Naive thymus-derived CD8-positive, alpha-beta T cell (primary cell): ENCODE measurements at places on chromosomes 12 and 14.

GRCh38 chr12:132443091-132443490 lies 46.9 kb upstream of the FBRSL1 start:
- no peak for DNase-seq

- no peak for DNase-seq
These were observed 74.9 kb downstream of the PDE3A start for GRCh38 chr12:20443255-20443654.

- DNase-seq = no peak
These were observed 20.2 kb upstream of the FUT8 start for GRCh38 chr14:65392296-65392695.

DNA sequence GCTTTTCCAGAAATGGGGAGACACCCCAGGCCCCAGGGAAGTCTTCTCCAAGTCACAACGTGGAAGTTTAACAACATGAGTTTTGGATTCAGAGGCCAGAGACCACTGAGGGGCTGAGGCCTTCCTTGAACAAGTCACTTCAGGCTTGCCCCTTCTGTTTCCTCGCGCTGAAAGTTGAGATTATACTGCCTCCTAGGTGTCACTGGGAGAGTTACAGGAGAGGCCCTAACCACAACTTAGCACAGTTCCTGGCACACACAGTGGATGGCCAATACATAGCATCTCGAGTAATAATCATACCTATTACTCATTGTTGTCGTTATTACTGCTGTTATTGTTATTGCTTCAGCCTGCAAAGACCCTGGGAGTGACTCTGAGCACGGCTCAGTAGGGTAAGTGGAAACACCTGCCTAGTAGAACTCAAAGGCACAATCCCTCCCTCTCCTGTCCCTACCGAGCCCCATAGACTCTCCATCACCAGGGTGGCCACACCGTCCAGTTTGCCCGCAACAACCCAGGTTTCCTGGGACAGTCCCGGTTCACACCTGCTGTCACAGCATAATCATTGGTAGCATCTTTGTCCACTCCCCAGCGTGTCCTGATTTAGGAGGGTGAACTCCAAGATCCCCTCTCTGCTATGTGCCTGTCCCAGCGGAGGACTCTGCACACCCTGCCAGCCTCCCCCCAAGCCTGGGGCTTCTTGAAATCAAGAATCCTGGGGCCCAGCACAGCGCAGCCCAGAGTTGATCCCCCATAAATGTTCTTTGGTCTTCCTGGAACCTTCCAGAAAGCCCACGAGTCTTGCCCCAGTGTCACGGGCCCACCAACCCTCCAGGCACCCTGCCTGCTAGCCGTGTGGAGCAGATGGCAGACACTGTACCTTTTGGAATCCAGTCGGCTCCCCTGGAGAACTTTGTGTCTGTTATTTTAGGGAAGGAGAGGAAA lies 85.0 kb downstream of the SYNE3 start:
- no peak for DNase-seq

GRCh38 chr12:126974779-126975178 lies 1292.2 kb upstream of the TMEM132C start:
- no peak for DNase-seq

GRCh38 chr12:19234171-19234704 lies 104.7 kb downstream of the PLEKHA5 start:
- no peak for DNase-seq

GRCh38 chr12:6229224-6230218 lies 29.3 kb downstream of the CD9 start:
- DNase-seq = no peak

- DNase-seq = no peak
These were observed 51.6 kb downstream of the SPTB start for GRCh38 chr14:64828071-64828470.

DNA sequence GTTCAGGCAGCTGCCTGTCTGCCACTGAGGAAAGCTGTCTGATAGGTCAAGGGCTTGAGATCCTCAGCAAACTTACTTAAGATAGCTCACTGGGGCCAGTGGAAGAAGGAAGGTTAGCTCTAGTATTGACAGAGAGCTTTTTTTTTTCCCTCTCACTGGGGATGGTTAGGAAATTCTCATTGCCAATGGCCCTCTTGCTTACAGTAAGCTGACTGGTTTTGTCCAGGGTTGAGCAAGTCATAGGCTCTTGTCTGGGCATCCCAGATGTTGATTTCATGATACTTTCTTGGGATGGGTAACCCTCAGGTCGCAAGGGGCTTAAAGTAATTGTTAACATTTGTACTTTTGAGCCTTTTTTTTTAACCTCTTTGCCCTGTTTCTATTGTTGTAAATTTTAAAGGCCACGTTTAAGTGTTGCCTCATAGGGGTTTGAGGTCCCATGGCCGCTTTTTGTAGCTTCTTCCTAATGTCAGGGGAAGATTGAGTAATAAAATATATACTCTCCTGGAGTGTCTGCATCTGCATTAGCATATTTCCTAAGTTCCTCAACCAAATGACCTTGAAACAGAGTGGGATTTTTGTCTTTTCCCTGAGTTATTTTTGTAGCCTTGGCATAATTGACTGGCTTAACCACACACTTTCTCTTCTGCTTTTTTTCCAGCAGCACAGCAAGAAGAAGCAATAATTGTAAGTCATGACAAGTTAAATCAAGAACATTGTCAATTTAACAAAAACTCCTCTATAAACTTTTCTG lies 716.0 kb downstream of the LRFN5 start:
- DNase-seq = no peak

- DNase-seq = no peak
These were observed at the start of gene A2ML1 for GRCh38 chr12:8822298-8822697. TSS of gene A2ML1 (plus strand) at chr12:8822621. CDS start at chr12:8822652, 31 bp downstream.

GRCh38 chr12:117022465-117022864 lies 76.8 kb downstream of the TESC start:
- no peak for DNase-seq

DNA sequence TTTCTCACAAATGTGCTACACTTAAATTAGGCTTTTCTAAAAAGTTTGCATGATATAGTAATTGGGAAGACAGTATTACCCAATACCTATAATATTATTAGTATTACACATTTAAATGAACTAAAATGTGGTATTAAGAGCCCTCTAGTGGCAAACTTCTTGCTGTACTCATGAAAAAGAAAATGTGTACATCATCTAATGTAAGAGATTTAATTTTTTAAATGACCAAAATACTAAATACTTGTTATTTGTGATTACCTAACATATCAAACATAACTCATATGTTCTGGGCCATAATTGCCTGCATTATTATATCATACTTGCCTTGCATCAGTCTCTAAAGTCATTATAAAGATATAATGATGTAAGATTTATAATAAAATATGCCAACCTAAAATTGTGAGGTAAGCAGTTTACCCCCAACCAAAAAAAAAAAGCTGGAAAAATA lies 64.2 kb downstream of the DNAI7 start:
- no peak for DNase-seq

GRCh38 chr14:76729258-76729657 lies 32.0 kb upstream of the VASH1 start:
- DNase-seq = no peak

DNA sequence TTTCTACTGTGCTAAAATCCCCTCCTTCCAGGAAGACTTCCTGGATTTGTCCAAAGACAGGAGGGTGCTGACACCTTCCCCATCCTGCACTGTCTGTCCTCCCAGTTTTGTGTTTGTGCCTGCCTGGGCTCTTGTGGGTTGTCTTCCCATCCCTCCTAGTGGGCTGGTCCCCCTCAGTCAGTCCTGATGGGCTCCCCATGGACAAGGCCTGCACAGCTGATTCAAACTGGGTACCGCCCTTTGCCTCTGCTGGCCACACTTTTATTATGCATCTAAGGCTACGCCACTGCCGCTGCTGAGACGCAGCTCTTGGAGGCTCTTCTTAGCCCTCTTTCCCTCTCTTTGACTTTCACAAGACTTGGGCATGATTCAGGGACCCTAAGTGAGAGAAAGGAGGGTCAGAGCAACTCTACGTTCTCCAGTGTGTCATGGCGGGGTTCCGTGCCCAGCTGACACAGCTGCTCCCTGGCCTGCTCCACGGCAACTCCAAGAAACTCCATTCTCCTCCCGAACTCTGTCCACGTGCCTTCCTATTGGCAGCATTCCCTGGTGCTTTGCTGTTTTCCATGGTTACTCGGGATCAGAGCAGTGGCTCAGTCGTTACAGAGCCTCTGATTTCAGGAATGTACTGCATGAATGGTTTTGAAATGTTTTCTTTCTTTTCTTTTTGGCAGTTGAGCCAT lies 3.8 kb upstream of the KRT85 start:
- no peak for DNase-seq

GRCh38 chr12:128790653-128791373 lies 32.9 kb downstream of the SLC15A4 start:
- DNase-seq = no peak

GRCh38 chr14:59919570-59920377 lies at the start of gene LRRC9:
TSS of gene LRRC9 (plus strand) at chr14:59920144.
- peak; percentile 88 for DNase-seq

- DNase-seq = no peak
These were observed 27.6 kb upstream of the C14orf132 start for GRCh38 chr14:96011607-96012006.

GRCh38 chr12:43836475-43836989 lies 651 bp downstream of the TMEM117 start:
- no peak for DNase-seq

GRCh38 chr12:94951071-94951934 lies 52.2 kb downstream of the NDUFA12 start:
- DNase-seq = no peak

DNA sequence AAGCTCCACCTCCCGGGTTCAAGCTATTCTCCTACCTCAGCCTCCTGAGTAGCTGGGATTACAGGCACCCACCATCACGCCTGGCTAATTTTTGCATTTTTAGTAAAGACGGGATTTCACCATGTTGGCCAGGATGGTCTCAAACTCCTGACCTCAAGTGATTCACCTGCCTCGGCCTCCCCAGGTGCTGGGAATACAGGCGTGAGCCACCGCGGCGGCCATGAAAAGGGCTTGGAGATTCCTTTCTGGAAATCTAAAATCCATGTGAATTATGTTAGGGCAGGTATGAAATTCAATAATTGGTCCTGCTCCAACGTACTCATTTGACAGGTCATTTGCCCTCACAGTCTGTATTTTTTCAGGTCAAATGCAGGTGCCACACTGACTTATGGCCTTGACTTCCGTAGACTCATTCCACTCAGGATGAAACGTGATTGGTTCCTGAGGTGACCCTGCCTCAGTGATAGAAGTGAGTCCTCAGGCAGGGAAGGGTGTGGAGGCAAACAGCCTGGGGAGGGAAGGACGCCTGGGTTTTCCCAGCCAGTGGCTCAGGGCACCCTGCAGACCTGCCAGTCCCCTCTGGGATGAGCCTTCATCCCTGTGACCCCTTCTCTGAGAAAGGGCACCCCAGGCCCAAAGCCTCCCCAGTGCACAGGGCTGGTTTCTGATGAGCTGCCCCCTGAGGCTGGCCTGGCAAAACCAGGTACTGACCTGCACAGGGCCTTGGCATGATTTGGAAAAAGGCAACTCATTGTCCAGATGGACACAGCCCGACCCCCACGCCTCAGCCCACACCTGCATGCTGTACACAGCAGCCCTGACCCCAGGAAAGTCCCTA lies 48.7 kb downstream of the PSMA6 start:
- DNase-seq = no peak

DNA sequence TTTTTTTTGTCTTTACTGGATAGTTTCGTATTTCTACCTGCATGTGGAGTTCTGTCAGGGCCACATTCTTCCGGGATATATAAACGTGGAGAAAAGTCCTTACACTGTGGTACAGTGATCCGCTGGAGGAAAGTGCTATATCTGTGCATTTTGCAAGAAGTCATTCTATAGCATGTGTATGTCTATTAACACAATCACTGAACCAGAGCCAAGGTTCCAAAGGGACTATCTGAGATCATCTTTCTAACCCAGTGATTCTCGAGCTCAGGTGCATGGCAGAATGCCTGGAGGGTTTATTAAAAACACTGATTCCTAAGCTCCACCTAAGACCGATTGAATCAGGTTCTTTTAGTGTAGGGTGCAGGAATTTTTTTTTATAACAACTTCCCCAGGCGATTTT lies 354.0 kb downstream of the NRXN3 start:
- DNase-seq = no peak
